Right hindlimb (tissue), 1 donor: ENCODE measurements at places on chromosomes 13 and 19.

DNA sequence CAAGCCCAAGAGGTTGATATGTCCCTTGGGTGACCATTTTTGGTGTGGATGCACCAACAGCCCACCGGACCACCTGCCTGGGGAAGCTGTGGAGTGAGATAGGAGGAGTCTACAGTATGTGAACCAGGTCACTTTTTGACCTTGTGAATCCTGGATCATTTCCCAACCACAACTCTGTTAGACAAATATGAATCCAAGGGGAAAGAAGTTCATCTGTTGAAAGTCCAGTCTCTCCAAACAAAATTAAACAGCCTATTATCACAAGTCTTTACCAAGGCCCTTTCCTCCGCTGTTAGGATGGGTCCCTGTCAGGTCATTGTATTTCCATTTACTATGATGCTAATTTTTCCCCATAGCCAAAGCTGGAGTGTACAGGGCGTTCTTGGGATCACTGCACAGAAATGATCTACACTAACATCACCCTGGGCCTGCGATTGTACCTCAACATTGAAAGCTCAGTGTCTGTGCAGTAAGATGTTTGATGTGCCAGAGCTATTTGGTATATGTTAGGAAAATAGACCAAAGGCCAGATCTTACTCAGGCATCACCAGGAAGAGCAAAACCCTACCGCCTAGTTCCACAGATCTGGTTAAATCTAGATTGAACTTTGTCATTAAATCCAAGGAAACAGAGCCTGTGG is 117.1 kb downstream of the STARD13 start:
- peak; percentile 65 for DNase-seq

GRCh38 chr19:56748378-56748777 is 76.8 kb upstream of the ZNF835 start:
- peak; percentile 58 for DNase-seq

- no peak for DNase-seq
These were observed 8.0 kb downstream of the MAP2K2 start for GRCh38 chr19:4115818-4116385.

DNA sequence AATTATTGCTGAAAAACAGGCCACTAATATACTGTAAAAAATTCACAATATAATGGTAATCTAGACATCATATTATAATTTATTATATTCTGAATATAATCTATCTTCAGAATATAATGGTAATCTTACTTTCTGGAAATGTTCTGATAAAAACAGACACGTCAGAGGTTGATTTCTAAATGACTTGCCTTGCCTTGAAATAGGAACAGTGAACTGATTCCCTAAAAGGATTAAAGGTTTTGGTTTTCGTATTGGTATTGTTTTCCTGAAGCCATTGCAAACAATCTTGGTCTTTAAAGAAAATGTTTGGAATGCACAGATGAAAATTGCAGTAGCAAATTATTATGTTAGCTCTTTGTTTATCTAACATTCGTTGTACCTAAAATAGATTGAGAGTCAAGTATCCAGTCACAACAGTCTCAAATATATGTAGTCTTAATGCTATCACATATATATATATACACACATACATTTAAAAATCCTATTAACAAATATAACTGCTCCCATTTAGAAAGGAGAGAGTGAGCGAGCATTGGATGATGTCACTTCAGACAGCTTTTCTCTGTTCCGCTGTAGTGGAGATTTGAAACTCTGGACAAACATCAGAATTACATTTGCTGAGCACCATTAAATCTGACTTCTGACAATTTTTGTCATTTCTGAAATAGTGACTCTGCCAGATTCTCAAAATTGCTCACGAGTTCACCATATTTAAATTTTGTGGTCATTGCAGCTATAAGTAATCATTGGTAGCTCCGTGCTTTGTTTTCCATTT is 1.7 kb downstream of the ITM2B start:
- DNase-seq = no peak

DNA sequence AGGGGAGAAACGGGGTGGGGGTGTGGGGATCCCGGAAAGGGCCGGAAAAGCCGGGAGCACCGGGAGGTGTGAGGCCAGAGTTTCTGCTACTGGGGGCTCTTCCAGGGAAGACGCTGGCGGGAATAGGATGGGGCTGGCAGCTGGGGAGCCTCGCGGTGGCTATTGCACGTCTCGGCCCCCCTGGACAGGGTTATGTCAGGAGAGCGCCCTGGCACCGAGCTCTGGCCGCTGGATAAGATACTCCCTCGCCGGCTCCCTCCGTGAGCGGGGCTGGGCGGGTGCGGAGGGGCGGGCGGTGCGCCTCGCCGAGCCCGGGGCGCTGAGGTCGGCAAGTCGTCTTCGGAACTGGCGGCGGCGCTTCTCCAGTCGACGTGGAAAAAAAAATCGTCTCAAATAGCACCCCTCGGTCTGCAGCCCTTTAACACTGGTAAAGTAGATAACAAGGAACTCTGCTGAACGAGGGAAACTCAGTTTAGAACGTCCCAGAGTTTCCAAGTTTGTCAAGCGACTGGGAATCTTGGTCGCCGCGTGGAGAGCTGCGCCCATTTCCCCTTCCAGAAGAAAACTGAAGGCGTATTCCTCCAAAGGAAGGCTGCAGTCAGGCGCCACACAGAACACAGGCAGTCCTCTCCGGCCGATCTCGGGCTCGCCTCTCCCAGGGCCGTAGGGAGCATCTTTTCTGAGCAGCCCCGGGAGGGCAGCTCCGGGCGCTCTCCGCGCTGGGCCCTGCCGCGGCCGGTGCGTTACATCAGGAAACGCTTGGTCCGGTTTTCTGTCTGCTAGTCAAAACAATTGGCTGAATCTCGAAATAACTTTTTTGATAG is 115.1 kb downstream of the KCNRG start:
- DNase-seq = peak; percentile 77

DNA sequence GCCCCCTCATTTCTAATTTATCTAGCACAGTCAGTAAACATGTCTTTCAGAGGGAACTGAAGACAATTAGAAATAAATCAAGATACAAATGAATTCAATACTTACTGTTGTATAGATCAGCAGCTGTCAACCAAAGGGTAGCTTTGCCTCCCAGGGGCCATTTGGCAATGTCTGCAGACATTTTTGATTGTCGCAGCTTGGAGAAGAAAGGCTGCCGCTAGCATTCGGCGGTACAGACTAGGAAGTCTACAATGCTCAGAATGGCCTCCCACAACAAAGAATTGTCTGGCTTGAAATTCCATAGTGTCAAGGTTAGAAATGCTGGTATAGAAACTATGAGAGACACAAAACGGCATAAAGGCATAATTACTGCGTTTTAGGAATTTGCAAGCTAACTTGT is 91.6 kb downstream of the RGCC start:
- DNase-seq = no peak

DNA sequence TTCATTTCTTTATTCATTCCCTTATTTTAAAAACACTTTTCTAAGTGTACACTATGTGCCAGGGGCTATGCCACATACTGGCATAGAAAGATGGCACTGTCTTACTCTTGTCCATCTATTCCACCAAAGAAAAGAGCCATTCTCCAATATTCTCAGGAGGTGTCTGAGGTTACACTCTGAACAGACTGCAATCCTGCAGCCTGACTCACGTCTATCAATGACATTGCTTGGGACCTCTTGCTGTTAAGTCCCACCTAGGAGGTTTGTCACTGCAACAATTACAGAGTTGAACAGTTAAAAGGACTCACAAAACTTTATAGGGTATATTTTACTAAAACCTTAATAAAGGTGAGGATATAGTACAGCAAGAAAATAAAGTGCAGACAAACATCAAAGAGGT is 512.9 kb upstream of the HTR2A start:
- no peak for DNase-seq

- no peak for DNase-seq
These were observed 507.4 kb upstream of the KLF12 start for GRCh38 chr13:74641586-74641985.
